ENCODE measurements at places on chromosomes 5 and 9. TPM values are rescaled to one million over a fixed set of nuclear protein-coding genes. Genes with fewer than 3 reads are reported as not detected.

BARHL1 gene
- not detected for total RNA-seq

NXNL2 gene
- total RNA-seq: 0.86 TPM

SLC45A2 gene
- not detected for total RNA-seq

- no peaks in the 10 kb centered on the region for H3K27me3 ChIP-seq
- H3K4me3 ChIP-seq: no peak overlapping the region
- H3K4me1 ChIP-seq: no peaks in the 10 kb centered on the region
Observed at GRCh38 chr9:112689161-112689740, 28.7 kb downstream of the INIP start.

DNA sequence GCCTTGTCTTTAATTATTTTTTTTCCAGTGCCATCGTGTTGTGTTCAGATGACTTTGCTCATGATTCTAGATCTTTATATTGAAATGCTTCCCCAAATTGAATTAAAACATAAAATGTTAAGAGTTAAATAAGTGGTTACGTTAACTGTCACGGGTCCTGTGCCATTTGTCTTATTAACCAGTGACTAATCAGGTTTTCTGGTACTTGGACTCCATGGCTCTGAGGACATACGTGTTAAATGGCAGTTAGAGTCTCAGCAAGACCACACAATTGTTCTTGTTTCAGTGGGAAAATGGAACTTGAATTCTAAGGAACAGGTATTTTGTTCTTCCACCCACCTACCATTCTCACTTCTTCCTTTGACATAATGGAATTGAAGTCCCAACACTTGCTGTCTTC is 32.8 kb downstream of the ENTREP1 start:
- no peak for DNase-seq
- no peak overlapping the region for H3K27ac ChIP-seq
- H3K4me1 ChIP-seq: no peaks in the 10 kb centered on the region
- H3K36me3 ChIP-seq: no peaks in the 10 kb centered on the region
- peaks cover 20% of the 10 kb centered on the region for H3K27me3 ChIP-seq

DNA sequence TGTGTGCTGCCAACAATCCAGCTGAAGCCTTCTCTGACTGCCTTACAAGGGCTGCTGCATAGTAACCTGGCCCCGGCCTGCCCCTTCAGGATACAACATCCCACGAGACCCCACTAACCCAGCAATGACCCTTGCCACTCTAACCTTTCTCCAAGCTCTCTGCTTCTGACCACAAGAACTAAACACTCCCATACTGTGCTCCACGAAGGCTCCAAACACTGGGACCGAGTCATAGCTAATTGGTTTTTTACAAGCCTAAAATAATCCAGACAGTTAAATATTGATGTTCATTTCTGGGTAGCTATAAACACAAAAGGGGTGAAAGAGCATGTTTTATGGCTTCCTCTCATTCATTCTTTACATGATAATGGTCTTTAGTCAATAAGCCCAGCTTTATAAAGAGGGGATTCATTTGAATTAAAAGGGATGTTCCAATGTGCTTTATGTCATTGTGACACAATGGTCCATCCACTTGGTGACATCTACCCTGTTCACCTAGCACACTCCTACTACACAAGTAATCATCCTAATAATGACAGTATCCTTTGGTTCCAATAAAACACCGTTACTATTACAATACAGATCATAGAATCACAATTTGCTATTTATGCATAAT is 16.2 kb upstream of the TLE4 start:
- H3K27ac ChIP-seq: no peak overlapping the region
- H3K4me3 ChIP-seq: no peak overlapping the region
- H3K27me3 ChIP-seq: no peaks in the 10 kb centered on the region
- DNase-seq: no peak
- no peaks in the 10 kb centered on the region for H3K36me3 ChIP-seq
- H3K4me1 ChIP-seq: no peaks in the 10 kb centered on the region

DNA sequence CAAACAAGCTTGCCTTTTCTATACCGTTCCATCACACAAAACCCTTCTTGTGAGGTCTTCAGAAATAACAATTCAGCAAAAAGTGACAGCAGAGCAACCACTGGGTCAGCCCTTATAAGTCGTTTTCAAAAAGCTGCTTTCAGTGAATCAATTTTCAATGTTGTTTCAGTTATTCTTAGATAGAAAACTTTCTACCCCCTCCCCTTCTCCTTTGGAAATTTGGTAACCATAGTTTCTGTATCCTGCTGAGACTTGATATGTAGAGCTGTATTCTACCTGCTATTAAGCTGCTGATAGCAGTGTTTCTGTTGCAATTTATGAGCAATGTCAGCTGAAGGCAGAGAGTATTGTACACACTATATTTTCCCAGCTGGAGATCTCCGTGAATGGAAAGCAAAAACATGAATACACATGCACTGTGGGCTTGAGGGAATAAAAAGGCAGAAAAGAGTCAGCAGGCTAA is 75.7 kb downstream of the ZNF608 start:
- H3K4me3 ChIP-seq: no peak overlapping the region
- H3K27ac ChIP-seq: no peak overlapping the region
- no peak for DNase-seq
- no peaks in the 10 kb centered on the region for H3K27me3 ChIP-seq

- no peak for DNase-seq
- no peaks in the 10 kb centered on the region for H3K27me3 ChIP-seq
- no peaks in the 10 kb centered on the region for H3K36me3 ChIP-seq
- H3K4me3 ChIP-seq: no peak overlapping the region
- H3K27ac ChIP-seq: no peak overlapping the region
Observed at GRCh38 chr5:112116371-112116770, 302.7 kb downstream of the EPB41L4A start.

DNA sequence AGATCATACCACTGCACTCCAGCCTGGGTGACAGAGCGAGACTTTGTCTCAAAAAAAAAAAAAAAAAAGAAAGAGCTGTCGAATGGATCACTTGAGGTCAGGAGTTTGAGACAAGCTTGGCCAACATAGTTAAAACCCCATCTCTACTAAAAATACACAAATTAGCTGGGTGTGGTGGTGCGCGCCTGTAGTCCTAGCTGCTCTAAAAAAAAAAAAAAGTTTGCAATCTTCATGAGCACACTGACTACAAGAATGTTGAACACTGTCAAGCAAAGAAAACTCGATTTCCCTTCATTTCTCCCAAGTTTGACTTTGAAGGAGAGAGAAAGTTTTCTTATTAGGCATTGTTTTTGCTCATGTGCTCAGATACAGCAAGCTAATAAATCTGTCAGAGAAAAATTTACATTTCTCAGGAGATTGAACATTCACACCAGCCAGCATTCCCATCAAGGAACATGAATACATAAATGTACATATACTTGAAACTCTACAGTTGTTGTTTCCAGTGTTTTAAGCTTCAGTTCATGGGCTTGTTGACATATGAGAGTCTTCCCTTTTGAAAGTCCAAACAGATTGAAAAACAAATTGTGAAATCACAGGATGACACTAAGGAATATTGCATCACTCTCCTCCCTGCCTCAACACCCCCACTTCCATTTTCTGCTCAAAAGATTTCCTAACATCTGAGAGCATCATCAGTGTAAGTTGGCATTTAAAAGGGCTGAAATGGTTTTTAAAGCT is 81.8 kb downstream of the ARRDC3 start:
- H3K4me1 ChIP-seq: no peaks in the 10 kb centered on the region
- H3K27me3 ChIP-seq: no peaks in the 10 kb centered on the region
- no peaks in the 10 kb centered on the region for H3K36me3 ChIP-seq
- no peak overlapping the region for H3K27ac ChIP-seq
- no peak for DNase-seq

DNA sequence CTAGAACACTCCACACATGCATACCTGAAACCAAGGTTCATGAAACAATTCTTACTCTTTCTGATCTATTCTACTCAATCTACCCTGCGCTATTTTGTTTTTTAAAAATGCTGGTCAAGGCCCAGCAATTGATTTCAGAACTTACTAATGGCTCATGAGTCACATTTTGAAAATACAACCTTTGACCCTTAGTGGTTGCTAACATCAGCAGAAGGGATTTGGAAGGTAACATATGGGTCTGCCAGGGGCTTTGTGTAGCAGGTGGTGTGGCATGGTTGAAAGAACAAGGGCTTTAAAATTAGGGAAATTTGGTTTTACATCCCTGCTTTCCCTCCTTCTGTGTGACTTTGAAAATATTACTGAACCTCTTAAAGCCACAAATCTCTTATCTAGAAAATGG is 101.4 kb downstream of the ATG10 start:
- no peak overlapping the region for H3K27ac ChIP-seq
- H3K4me3 ChIP-seq: no peak overlapping the region
- H3K36me3 ChIP-seq: no peaks in the 10 kb centered on the region
- H3K27me3 ChIP-seq: no peaks in the 10 kb centered on the region
- H3K4me1 ChIP-seq: no peaks in the 10 kb centered on the region

DNA sequence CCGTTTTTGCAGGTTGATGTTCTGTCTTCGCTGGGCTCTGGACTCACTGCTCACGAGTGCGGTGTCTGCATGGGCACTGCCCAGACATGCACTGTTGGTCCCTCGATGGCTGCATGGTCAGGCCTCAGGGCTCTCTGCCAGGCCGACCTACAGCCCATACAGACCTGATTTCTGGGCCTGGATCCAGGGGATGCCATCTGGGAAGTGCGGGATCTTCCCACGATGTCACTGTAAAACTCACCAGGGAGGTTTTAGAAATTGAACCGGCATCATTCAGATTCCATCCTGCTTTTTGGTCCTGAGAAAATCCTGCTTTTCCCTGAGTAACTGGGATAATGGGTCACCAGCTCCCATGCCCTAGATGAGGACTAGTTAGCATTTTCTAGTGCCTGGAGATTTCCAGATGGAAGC is 9.1 kb downstream of the S1PR3 start:
- no peak for DNase-seq
- H3K4me1 ChIP-seq: no peaks in the 10 kb centered on the region

- H3K27me3 ChIP-seq: no peaks in the 10 kb centered on the region
- H3K36me3 ChIP-seq: no peaks in the 10 kb centered on the region
- DNase-seq: no peak
- H3K4me1 ChIP-seq: no peaks in the 10 kb centered on the region
- no peak overlapping the region for H3K27ac ChIP-seq
Observed at GRCh38 chr5:164336276-164336675, 830.9 kb downstream of the MAT2B start.

DNA sequence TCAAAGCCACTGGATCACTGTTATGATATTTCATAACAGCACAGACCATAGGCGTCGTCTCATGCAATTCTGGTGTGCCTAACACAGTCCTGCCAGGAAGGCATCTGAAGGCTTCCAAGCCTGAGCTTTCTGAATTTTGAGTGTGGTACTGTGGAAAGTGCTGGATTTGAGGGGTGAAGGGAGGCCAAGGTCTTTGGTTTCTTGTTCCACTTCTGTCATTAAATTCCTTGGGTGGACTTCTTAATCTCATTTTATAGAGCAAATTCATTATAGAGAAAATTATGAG is 441.3 kb upstream of the PIK3R1 start:
- 0 out of 2 replicates have a peak, but pooled peaks cover 4% of the 10 kb centered on the region for H3K27me3 ChIP-seq
- no peaks in the 10 kb centered on the region for H3K36me3 ChIP-seq
- H3K27ac ChIP-seq: peak overlapping the region; percentile 79
- H3K4me3 ChIP-seq: no peak overlapping the region
- H3K4me1 ChIP-seq: peaks cover 15% of the 10 kb centered on the region

DNA sequence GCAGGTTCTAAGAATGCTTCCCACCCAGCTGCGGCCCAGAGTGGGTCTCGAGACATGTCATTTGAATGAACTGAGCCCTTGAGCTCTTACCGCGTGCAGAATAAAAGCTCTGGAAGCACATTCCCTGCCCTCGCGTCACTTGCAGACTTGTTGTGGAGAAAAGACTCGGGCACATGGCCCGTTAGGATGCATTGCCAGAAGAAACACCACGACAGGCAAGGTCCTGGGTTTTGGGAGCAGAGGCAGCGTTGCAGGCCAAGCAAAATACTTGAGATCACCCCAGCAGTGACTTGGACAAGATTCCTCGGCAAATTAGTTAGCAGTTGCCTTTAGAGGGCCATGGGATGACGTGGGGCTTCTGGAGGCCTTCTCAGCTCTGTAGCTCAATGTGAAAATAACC is 170.8 kb upstream of the MSX2 start:
- peaks cover 14% of the 10 kb centered on the region for H3K4me1 ChIP-seq
- H3K36me3 ChIP-seq: no peaks in the 10 kb centered on the region
- H3K27ac ChIP-seq: no peak overlapping the region
- no peak overlapping the region for H3K4me3 ChIP-seq
- peaks cover 4% of the 10 kb centered on the region for H3K27me3 ChIP-seq

DNA sequence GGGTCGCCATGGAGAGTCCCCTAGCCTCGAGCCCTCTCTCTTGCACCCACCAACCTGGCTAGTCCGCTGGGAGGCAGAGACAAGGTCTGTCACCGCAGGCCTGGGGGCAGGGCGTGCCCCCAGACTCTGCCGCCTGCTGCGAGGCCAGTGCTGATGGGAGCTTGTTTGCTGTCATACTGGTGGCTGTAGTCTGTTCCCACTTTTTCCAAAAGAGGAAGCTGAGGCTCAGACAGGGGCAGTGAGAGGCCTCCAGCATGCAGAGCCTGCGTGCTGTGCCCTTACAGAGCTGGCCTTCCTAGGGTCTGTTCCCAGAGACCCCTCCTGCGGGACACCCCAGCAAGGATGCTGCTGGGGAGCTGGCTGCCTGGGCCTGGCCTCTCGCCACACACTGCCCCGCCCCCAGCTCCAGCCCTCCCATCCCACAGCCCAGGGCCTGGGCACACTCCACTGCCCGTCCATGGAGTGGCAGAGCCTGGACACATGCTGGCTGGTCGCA is 21.0 kb upstream of the SUSD3 start:
- no peak overlapping the region for H3K27ac ChIP-seq
- no peak for DNase-seq
- H3K4me3 ChIP-seq: no peak overlapping the region
- H3K27me3 ChIP-seq: no peaks in the 10 kb centered on the region

GRCh38 chr5:13325765-13326164 is 618.7 kb downstream of the DNAH5 start:
- DNase-seq: no peak
- no peaks in the 10 kb centered on the region for H3K27me3 ChIP-seq

DNA sequence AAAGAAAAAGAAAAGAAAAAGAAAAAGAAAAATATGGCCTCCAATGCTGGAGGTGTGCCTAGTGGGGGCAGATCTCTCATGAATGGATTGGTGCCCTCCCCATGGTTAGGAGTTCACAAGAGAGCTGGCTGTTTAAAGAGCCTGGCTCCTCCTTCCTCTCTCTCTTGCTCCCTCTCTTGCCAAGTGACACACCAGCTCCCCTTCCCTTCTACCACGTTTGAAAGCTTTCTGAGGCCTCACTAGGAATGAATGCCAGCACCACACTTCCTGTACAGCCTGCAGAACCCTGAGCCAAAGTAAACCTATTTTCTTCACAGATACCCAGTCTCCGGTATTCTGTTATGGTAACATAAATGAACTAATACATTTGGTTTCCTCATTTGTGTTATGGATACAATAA is 14.4 kb upstream of the GALNT10 start:
- H3K27ac ChIP-seq: no peak overlapping the region
- H3K4me3 ChIP-seq: no peak overlapping the region
- no peaks in the 10 kb centered on the region for H3K4me1 ChIP-seq
- DNase-seq: no peak
